GM12892 (cell line): ENCODE measurements at places on chromosomes 6 and 20.

GRCh38 chr6:157614026-157614568 lies 208.9 kb upstream of the SNX9 start:
- DNase-seq = no peak

DNA sequence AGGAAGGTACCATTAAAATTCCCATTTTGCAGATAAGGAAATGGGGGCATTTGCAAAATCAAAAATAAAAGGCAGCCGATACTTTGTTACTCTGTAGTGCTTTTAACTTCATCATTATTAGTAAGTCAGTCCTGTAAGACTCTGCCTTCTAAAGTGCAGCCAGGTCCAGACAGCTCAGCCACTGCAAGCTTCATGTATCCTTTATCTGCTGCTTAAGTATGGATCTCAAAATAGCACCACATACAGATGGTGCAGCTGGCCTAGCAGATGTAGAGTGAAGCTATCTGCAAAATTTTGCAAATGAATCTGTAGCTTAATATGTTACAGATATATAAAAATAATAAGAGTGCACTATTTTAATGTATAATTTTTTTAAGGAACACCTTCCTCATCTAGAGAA lies 53.4 kb downstream of the NUS1 start:
- DNase-seq = no peak

DNA sequence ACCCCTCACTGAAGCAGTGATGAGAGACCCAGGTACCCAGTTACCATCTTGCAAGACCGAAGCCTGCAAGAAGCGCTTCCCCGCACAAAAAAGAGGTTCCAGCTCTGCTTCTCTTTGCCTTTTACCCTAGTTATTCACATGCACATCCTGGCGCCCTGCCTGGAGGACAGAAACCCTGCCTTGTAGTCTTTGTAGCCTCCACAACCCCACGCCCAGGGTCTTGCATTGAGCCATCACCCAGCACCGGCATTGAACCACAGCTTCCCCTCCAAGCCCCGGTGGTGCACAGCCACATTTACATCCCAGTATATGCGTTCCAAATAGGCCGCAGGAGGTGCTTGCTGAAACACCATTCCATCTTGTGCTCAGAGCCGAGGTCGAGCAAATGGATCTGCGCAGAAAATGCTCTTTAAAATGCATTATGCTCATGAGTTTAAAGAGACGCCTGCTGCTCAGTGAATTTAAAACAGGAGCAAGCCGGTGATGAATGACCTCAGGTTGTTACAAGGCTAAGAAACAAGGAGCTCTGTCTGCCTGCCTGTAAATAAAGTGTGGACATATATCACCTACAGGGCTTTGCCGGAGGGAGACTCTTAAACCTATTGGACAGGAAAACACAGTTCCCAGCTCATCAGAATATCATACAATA lies 61.7 kb downstream of the GNAS-AS1 start:
- DNase-seq = no peak

DNA sequence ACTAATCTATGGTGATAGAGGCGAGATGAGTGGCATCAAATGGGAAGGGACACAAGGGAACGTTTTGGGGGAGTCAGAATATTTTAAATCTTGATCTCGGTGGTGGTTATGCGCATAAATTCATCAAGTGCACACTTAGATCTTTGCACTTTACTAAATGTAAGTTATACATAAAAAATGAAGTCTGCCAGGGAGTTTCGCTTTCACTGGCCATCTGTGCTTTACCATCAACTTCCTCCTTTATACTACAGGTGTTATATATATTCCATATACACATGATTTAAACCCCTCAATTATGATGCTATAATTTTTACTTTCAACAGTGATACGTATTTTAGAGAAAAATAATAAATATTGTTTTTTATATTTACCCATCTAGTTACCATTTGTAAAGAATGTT lies 97.6 kb upstream of the AKIRIN2 start:
- DNase-seq = no peak

- no peak for DNase-seq
Measured at GRCh38 chr6:42756722-42757121, 10.8 kb upstream of the TBCC start.

- no peak for DNase-seq
Measured at GRCh38 chr6:30441171-30441570, 48.1 kb upstream of the HLA-E start.

- DNase-seq = peak; percentile 100
Measured at GRCh38 chr20:45890985-45891983, at the start of the genes CTSA and NEURL2. TSS of gene CTSA (plus strand) at chr20:45891335. CDS start at chr20:45891569, 234 bp downstream. TSS of gene NEURL2 (minus strand) at chr20:45891208. CDS start at chr20:45890991, 217 bp downstream.

- DNase-seq = no peak
Measured at GRCh38 chr6:37513576-37513975, 13.9 kb upstream of the CCDC167 start.

DNA sequence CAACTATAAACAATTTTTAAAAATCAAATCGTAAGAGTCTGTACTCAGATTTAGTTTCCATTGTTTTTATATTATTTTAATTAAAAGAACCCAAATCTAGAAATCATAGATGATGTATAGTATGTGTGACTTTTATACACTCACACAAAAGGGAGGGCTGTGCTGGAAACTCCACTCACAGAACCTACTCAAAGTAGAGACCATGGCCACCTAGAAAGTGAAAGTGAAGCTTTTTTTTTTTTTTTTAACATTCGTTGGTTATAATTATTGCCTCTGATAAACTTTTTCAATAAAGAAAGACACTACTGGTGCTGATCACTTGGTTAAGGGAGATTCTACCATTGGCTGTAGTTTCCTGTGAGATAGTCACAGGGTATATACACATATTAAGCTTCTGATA lies 37.9 kb upstream of the PRL start:
- DNase-seq = no peak

DNA sequence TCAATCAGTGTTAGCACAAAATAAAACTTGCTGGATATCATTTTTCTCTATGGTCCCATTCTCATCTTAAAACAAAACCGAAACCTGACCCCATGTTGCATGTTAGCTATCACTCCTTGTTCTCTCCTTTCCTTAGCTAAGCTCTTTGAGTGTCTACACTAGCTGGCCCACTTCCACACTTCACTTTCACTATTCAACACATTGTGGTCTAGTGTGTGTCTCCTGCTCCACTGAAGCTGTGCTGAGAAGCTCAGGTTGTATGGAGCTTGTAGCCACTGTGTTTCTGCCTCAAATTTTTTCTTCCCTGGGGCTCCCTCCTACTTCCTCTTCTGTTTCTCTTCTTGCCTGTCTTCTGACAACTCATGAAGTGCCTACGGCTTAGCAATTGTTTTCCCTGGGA lies 223.0 kb downstream of the NKAIN2 start:
- no peak for DNase-seq

- no peak for DNase-seq
Measured at GRCh38 chr20:641516-641875, 11.5 kb downstream of the SRXN1 start.

DNA sequence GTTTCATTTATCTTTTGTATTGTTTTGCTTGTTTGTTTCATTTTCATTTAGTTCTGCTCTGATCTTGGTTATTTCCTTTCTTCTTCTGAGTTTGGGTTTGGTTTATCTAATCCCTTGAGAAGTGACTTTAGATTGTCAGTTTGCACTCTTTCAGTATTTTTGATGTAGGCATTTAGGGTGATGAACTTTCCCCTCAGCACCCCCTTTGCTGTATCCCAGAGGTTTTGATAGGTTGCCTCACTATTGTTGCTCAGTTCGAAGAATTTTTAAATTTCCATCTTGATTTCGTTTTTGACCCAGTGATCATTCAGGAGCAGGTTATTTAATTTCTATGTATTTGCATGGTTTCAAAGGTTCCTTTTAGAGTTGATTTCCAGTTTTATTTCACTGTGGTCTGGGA lies 119.6 kb upstream of the SSTR4 start:
- no peak for DNase-seq

DNA sequence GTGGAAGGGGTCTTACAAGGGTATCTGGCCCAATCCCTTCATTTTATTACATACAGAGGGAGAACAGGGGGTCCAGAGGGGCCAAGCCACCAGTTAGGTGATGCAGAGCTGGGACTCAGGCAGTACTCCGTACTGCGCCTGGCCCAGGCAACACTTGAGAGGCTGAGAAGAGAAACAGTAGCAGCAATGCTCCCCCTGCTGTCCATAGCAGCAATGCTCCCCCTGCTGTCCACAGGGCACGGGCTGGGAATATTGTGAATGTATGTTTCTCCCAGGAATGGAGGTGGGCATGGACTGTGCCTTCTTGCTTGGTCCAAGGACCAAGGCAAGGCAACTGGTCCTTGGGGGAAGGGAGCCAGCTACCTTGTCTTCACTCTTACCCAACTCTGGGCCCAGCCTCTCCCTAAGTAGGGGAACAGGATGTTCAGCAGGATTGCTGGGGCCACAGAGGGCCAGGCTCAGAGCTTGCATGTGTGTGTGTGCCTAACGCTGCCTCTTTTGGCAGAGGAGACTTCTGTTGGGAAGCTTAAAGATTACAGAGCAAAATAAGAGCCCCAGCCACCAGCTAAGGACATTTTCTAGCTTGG lies 14.8 kb upstream of the FAM83C start:
- DNase-seq = no peak

DNA sequence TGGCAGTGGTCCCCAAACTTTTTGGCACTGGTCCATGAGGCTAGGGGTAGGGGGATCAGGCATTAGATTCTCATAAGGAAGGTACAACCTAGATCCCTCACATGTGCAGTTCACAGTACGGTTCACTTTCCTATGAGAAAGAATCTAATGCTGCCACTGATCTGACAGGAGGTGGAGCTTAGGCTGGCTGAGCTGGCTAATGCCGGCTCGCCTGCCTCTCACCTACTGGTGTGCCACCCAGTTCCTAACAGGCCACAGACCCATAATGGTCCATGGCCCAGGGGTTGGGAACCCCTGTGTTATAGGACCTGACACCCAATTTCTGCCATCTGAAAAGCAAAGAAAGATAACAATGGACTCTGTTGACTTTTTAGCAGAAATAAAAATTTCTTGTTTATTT lies 199.6 kb downstream of the GMPR start:
- DNase-seq = no peak

GRCh38 chr20:62133051-62133845 lies 9.9 kb downstream of the PSMA7 start:
- no peak for DNase-seq

GRCh38 chr6:7921632-7922092 lies 11.1 kb upstream of the TXNDC5 start:
- no peak for DNase-seq

DNA sequence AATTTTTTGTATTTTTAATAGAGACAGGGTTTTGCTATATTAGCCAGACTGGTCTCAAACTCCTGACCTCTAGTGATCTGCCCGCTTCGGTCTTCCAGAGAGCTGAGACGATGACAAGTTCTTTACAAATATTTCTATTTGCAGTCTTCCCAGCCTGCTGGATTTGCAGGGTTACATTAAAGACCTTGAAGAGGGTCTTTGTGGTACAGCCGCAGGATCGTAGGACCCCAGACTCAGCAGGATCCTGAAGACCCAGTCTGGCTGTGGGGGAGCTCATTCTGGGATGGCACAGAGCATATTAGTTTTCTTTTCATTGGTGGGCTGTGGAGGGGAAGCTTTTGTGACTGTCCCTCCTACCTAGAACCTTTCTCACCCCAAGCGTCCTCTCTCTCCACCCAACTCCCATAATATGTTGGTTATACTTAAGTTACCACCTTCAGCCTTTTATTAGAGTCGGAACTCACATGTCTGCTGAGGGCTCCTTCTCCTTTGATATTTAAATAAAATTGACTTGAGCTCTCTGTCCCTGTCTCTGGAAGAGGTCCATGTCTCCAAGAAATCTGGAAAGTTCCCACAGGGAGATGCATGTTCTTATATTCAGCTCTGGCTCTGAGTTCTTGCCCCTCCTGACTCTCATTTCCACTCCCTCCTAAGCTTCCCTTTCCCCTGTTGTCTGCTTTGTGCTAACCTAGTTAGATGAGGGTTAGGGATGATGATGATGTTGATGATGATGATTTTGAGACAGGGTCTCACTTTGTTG lies 72.0 kb downstream of the TIAM2 start:
- DNase-seq = no peak

GRCh38 chr6:33700391-33701050 lies 11.0 kb downstream of the UQCC2 start:
- DNase-seq = peak; percentile 56

DNA sequence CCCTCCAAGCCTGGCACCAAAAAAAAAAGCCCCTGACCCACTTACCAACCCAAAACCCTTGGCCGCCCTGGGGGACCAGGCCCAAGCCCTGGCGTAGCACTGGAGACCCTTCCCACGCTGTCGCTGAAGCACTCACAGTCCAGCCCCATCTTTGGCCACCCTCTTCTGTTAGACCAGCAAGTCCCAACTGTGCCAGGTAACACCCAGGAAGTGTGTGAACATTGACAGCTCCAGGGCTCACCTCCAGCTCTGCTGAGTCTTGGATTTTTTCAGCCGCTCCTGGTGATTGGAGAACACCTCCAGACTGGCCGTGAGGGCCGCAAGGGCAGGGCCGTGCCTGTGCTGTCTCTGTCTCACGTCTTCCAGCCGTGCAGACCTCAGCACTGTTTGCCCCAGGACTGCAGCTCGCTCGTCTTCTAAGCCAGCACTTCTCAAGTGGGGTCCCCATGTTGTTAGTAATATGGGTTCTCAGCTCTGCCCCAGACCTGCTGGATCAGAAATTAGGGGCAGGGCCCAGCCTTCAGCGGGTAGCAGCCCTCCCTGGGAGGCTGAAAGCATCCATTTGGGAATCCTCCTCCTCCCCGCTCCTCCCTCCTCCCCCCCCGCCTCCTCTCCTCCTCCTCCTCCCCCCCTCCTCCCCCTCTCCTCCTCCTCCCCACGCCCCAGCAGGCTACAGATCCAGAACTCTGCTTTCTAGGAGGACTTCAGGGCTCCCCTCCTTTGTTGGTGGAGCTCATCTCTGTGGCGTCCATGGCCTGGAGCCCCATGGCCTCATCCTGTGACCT lies 18.1 kb downstream of the NPEPL1 start:
- no peak for DNase-seq

DNA sequence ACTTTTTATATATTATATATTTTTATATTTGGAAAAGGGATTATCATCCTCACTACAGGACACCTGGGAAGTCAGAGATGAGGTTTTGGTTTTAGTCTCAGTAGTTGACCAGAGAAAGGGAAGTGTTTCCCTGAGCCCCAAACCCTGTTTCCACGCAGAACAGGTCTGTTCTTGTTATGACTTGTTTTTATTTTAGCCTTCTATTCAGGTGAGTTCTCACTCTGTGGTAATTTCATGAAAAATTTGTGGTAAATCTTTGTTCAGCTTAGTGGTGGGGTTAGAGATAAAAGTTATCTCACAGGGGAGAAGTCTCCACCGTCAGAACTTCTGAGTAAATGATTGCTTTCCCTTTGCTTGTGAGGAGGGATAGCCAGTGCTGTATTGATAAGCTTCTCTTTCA lies 224.9 kb downstream of the FARS2 start:
- no peak for DNase-seq

DNA sequence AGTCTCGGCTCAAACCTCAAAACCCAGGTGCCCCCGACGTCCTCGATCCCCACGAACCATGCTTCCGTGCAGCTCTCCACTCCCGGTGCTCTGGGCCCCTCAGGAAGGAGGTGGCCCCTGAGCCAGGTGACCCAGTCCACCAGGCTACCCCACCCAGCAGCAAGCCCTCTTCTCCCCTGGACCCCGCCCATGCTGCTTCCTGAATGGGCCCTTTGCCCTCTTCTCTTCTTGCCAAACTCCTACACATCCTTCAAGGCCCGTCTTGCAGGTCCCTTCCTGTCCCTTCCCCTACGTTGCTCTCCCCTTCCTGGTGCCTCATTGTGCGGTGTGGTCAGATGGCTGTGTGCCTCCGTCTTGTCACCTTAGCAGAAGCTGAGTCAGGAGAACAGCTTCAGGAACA lies 3.4 kb upstream of the GATA5 start:
- DNase-seq = no peak

- DNase-seq = no peak
Measured at GRCh38 chr20:15155848-15156401, 818.5 kb upstream of the FLRT3 start.
